Smooth muscle cell of the brain vasculature (primary cell): ENCODE measurements at places on chromosomes 5 and 9.

DNA sequence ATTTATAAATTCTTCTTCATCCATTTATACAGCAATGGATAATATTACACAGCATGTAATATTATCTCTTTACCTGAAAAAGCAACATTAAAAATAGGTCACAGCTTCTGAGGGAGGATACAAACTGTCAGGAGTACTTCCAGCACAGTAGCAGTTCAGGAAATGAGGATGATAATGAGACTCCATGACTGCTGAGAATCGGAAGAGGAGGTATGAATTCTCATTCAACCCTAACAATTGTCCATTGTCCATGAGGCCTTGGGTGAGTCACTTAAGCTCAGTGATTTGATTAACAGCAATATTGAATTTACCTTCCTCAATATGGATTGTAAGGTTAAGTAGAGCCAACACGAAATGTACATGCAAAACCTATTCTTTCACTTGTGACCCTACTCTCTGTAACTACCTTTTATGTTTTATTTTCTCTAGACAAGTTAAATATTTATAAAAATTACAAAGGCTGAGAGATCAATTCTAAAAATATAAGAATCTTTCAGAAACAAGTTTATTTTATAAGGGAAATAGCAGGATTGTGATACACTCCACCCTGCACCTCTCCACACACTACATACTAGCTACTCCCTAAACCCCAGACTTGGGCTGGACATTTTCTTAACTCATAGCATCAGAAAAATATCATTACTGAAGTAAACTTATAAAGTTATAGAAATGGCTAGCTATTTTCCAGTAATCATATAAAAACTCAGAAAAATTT, 159.1 kb upstream of the ACOT12 start:
- no peak for DNase-seq

- no peak for DNase-seq
Observed at GRCh38 chr9:14887149-14887548, 23.1 kb downstream of the FREM1 start.

- no peak for DNase-seq
Observed at GRCh38 chr9:127905788-127906191, 6.4 kb upstream of the ST6GALNAC6 start.

DNA sequence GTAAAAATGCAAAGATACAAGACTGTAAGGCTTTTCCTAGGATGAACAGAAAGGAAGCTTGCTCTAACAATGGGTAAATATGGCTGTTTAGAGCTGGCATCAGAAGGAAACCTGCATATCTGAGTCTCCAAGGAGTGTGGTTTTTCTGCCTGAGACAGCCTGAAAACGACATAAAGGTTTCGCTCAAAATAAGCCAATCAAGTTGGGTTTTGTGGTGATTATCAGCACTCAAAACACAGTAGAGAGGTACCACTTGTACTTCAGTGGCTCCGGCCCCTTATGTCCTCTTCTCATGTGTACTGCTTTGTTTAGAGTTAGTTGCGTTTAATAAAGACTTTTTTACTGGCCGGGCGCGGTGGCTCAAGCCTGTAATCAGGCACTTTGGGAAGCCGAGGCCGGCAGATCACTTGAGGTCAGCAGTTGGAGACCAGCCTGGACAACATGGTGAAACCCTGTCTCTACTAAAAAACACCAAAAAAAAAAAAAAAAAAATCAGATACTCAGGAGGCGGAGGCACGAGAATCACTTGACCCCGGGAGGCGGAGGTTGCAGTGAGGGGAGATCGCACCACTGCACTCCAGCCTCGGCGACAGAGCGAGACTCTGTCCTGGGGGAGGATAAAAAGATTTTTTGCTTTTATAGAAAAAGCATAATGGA, 39.4 kb downstream of the KLF9 start:
- DNase-seq, result no peak

DNA sequence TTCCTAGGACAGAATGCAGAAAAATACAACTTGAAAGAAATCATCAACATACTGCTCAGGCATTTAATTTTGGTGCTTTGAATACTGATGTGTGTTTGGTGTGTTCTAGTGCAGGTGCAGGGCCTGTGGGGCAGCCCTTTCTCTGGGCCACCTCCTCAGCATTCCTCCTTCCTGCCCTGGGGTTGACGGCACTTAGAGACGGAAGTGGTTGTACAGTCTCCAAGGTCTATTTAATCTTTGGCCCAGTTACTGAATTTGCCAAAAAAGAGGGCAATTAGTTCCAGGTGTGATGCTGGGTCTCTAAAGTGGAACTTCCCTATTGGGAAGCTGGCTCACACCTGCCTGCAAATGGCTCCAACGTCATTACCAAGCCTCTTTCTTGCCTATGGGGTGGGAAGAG, 269.0 kb downstream of the SH3GL2 start:
- no peak for DNase-seq

GRCh38 chr9:109381011-109381729, 60.3 kb upstream of the EPB41L4B start:
- no peak for DNase-seq

DNA sequence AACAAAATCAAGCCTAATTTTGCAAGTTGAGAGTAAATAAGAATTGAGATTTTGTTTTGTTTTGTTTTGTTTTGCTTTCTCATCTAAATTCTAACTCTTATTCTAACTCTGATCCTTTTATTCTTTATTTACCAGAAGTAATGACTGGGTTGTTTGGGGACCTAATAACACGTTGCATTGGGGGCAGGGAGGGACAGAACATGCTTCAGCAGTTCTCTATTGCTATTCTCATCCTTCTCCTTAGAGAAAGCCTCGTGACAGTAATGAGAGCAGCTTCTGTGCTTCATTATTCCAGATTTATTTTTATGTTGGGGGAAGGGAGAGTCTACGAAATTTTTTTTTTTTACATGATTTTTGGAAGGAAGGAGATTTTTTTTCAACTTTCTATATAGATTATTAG, 21.1 kb downstream of the CPEB4 start:
- no peak for DNase-seq
